KBM-7 (cell line): ENCODE measurements at places on chromosomes 12 and 14.

DNA sequence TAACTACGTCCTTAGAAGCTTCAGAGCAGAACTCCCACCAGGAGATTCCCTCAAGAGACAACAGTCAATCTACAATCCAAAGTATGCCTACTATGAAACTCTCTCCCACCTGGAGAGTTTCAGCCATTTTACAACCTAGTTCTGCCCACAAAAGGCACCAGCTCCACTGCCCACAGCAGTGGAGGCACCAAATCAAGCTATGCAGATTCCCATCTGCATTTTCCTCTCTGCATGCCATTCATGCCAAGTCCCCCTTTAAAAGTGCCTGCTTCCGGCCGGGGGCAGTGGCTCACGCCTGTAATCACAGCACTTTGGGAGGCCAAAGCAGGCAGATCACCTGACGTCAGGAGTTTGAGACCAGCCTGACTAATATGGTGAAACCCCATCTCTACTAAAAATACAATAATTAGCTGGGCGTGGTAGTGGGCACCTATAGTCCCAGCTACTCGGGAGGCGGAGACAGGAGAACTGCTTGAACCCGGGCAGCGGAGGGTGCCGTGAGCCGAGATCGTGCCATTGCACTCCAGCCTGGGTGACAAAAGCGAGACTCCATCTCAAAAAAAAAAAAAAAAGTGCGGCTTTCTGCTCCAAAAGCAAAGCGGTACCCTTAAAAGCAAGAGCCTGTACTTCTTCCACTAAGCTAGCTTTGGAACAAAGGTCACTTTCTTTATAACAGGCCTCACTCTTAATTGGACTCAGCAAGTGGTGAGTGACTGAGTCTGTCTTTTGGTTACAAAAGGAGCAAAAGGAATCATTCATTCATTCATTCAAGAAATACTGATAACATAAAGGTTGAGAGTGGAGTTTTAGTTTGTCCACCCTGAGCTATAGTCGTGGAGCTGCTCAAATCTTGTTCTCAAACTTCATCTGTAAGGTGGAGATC, 10.1 kb upstream of the DLGAP5 start:
- no peak for DNase-seq

GRCh38 chr14:80718940-80719339, 222.6 kb downstream of the CEP128 start:
- no peak for DNase-seq

GRCh38 chr12:102958073-102958829, 777 bp downstream of the ASCL1 start:
- no peak for DNase-seq

GRCh38 chr12:79326663-79327062, 364.1 kb downstream of the PAWR start:
- no peak for DNase-seq

DNA sequence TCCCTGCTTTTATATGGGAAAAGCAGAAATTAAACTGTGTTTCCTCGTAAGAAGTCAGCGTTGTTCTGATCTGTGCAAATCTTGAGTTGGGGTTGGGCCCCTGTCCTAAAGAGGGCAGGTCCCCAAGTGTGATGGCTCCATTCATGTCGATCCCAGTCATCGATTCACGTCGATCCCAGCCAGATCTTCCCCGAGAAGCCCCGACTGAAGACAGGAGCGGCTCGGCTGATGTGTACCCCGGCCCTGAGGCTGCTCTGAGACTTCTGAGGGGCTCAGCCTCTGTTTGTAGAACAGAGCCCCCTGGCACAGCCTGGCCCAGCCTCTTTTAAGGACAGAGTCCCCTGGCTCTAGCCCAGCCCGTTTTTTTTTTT, 9.3 kb downstream of the PGAM5 start:
- DNase-seq = no peak

DNA sequence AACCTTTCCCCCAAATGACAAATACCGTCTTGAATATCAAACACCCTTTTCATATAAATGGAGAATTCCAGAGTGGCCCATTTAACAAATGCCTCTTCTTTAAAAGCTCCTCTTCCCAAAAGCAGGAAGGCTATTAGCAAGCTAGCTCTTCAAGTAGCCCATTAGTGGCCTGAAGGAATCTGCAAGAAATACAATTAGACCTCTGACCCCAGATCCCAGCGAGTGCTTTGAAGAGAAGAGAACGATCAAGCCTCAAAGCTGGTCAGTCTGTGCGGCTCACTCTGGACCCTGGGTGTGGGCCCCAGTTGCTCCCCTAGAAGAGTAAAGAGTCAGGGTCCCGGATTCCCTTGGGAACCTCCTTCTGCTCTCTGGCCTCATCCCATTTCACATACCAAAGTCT, 325.6 kb downstream of the NUAK1 start:
- no peak for DNase-seq

- DNase-seq = no peak
Measured at GRCh38 chr14:72946491-72946890, 20.2 kb downstream of the DCAF4 start.

DNA sequence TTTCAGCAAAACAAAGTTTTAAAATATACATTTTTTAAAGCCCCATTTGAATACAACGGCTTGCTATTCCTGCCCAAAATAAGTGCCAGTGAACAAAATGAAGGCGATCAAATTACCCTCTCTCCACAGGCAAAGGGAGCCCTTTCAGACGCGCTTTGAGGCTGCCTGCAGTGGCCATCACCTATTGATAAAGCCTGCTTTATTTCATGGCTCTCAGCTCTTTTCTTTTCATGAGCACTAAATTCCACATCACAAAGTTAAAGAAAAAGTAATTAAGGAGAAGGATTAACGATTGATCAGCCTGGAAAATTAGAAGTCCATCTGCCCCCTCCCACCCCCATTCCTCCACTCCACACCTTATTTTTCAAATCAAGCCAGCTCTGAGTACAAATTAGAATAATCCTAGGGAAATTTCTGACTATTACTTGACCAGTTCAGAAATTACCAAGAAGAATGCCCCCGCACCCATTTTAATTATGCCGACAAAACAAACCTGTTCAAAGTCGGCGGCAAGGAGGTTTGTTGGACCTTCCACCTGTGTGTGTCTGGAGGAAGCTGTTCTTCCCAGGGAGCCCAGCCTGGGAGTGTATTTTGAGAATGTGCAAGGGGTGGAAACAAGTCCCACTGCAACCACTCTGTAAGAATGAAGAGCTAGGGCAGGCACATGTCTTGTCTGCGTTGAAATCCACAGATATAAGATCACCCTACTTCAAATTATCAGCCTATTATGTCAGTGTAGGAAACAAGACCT, 64.2 kb upstream of the RIC8B start:
- no peak for DNase-seq

- DNase-seq = peak; percentile 18
Measured at GRCh38 chr12:49624921-49625577, 1.7 kb downstream of the PRPF40B start.

GRCh38 chr14:71103662-71104484, 196.6 kb downstream of the PCNX1 start:
- peak; percentile 55 for DNase-seq

DNA sequence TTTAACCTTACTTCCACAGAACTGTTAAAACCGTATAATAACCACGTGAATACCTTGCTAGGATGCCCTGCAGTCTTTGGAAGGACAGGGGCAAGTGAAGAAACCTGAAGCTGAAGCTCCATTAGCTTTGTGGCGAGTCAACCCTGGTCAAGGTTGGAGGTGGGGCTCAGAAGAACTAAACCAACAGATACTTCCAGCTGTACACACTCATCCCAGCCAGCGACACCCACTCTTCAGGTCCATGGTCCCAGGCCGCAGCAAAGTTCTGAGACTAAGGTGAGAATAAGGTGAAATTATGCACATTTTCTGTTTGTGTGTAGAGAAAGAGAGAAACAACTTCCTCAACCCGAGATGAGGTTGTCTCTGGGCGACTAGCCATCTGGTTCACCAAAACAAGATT, 77.6 kb downstream of the NTF3 start:
- DNase-seq = no peak

DNA sequence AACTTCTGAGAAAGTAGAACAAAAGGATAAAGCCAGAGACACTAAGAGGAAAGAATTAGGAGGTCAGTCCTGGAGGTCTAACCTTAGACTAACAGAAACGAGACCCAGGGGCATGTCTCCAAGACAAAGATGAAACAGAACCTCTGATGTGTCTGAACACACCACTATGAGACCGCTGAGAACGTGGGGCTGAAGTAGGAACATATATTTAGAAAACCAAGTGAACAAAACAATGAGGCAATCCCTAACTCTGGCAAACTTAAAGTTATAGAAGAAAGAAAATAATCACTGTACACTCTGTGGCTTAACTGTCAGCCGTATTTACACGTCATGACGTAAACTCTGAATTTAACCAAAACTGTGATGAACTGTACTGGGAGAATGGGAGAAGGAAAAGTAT, 17.9 kb downstream of the KCTD10 start:
- DNase-seq = no peak

- no peak for DNase-seq
Measured at GRCh38 chr14:68576496-68577244, 216.2 kb downstream of the ZFP36L1 start.

DNA sequence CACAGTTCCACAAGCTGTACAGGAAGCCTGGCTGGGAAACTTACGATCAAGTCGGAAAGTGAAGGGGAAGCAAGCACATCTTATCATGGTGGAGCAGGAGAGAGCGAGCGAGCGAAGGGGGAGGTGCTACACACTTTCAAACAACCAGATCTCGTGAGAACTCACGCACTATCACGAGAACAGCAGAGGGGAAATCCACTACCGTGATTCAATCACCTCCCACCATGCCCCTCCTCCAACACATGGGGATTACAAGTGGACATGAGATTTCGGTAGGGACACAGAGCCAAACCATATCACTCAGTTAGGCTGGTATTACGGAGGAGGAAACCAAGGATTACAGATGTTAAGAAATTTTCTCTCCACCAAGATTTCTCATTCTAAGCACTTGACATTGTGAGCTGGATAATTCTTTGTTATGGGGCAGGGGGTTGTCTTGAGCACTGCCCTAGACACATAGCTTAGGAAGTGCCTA, 262.0 kb upstream of the G2E3 start:
- DNase-seq = peak; percentile 21

DNA sequence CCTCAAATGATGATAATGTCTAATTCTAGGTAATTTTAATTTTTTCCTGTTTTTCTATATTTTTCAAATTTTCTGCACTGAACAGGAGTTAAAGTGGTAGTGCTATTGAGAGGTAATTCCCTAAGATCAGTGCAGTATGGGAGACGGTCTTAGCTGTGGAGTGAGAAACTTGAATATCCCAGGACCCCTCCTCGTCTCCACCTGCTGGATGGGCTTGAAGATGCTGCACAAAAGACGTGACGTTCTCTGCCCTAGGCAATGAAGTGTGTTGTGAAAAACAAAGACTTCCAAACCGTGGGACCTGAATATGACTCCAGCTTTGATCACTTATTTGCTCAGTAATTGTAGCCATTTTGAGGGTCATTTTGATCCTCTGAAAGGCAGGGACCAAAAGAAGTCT, 298.1 kb downstream of the VRK1 start:
- DNase-seq = no peak

- no peak for DNase-seq
Measured at GRCh38 chr12:25549120-25549519, 4.0 kb downstream of the LMNTD1 start.

DNA sequence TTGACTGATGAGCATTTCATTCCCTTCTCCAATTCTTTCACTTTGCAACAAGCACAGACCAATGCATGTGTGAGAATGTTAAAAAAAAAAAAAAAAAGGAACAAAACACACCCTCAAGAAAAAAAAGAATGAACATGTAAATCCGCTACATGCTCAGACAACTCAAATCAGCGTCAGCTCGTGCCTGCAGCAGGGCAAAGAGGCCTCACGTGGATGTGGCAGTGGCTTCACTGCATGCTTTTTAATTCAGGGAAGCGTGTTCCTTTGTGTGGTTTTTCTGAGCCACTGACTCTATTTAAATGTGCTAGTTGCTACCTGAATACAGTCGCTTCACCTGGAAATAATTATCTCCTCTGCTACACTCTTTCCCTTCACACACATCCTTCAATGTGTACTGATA, 55.1 kb downstream of the PPP1R36 start:
- DNase-seq = no peak

DNA sequence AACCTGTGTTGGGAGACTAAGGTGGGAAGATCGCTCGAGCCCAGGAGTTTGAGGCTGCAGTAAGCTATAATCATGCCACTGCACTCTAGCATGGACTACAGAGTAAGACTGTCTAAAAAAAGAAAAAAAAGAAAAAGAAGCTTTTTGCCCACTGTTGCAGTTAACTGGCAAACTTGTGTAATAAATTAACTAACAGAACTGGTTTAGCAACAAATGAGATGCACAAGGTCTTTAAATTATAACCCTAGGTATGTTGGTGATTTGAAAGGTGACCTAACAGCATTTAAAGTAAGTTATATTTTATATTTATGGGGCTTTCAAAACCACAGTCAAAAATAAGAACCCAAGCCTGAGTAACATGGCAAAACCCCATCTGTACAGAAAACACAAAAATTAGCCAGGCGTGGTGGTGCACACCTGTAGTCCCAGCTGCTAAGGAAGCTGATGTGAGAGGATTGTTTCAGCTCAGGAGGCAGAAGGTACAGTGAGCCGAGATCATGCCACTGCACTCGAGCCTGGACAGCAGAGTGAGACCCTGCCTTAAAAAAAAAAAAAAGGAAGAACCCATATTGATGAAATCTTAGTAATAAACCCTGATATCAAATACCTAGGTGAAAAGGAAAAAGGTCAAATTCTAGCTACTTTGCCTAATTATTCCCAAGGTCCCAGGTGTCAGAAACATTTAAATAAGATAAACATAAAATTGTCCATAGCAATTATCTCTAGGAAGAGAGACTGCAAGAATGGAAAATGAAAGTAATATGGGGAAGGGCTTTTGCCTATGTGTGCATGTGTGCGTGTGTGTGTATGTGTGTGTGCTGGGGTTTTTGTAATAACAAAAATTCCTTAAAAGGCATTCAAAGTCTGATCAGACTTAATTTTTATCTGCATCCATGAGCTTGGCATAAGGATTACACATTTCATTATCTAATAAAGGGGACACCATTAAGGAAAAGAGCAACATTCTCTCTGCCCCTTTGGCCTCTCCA, 15.4 kb downstream of the SYNE2 start:
- DNase-seq = no peak

- DNase-seq = no peak
Measured at GRCh38 chr12:52437508-52437907, 3.3 kb upstream of the KRT75 start.

GRCh38 chr12:121217063-121217462, 7.1 kb downstream of the P2RX4 start:
- no peak for DNase-seq

- DNase-seq = peak; percentile 90
Measured at GRCh38 chr12:104485651-104486362, 29.1 kb downstream of the CHST11 start.

DNA sequence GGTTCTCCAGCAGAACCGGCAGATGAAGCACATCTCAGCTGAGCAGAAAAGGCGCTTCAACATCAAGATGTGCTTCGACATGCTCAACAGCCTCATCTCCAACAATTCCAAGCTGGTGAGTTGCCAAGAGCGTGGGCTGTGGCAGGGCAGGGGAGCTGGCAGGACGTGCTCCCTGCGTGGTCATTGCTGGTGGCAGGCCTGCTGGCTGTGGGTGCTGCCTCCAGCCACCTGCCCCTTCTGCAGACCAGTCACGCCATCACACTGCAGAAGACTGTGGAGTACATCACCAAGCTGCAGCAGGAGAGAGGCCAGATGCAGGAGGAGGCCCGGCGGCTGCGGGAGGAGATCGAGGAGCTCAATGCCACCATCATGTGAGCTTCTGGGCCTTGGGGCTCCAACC, 35.8 kb downstream of the IL31 start:
- DNase-seq = no peak
